Subcutaneous preadipocyte (primary cell): ENCODE measurements at places on chromosomes 12 and 14. TPM values are rescaled to one million over a fixed set of nuclear protein-coding genes. Genes with fewer than 3 reads are reported as not detected.

Gene GNB3
- 1.1 and 2.2 TPM in 2 replicates for total RNA-seq

Gene GLS2
- under 0.01 TPM in 1 of 2 replicates, not detected in the other for total RNA-seq

Gene KRT73
- not detected in 2 replicates for total RNA-seq

Gene MYH7
- not detected in 2 replicates for total RNA-seq

Gene NKX2-1
- not detected in 2 replicates for total RNA-seq

Gene TTC7B
- total RNA-seq: 14.3 and 22.7 TPM in 2 replicates

Gene OXA1L
- total RNA-seq: 63.3 and 71.7 TPM in 2 replicates
